Hematopoietic multipotent progenitor cell (in vitro differentiated cells): ENCODE measurements at places on chromosomes 5 and 9.

- DNase-seq, result peak; percentile 32
Observed at GRCh38 chr9:78115073-78115472, 83.5 kb upstream of the GNAQ start.

- DNase-seq, result no peak
Observed at GRCh38 chr5:32410630-32411029, 33.9 kb downstream of the ZFR start.

GRCh38 chr5:143495821-143496275 is 92.4 kb upstream of the NR3C1 start:
- peak; percentile 65 for DNase-seq

- no peak for DNase-seq
Observed at GRCh38 chr5:167849874-167850273, 441.6 kb upstream of the WWC1 start.

DNA sequence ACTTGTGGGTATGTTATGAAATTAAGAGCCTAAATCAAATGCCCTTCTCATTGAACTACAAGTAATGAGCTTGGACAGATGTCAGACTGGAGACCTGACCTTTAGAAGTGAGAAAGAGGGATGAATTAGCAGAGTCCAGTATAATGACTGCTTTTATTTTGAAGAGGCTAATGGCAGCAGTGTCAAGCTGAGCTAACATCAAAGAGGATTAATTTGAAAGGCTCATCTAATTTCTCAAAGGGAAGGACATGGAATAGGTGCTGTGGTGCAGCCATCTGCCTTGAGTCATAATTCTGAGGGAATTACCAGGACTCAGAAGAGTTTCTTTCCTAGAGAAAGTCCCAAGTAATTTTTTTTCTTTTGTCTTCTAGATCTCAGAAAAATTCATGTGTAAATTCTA is 57.6 kb downstream of the FAM81B start:
- no peak for DNase-seq

DNA sequence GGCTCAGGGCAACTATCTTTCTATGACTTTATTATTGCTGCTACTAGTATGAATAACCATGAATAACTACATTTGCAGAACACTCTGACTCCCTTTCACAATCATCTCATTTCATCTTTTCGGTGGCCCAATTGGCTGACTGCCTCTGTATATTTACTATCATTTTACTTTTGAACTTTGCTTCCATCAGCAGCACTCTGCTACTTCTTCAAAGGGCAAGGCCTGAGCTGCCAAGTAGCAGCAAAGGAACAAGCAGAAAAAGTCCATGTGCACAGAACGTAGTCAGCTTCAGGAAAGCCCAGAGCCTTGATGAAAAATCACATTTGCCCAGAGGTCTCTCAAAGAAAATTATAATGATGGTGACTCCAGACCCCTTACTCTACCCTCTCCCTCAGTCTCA is 214.5 kb upstream of the PUM3 start:
- DNase-seq, result no peak

- peak; percentile 13 for DNase-seq
Observed at GRCh38 chr9:74496406-74496805, 729 bp upstream of the RORB start.

DNA sequence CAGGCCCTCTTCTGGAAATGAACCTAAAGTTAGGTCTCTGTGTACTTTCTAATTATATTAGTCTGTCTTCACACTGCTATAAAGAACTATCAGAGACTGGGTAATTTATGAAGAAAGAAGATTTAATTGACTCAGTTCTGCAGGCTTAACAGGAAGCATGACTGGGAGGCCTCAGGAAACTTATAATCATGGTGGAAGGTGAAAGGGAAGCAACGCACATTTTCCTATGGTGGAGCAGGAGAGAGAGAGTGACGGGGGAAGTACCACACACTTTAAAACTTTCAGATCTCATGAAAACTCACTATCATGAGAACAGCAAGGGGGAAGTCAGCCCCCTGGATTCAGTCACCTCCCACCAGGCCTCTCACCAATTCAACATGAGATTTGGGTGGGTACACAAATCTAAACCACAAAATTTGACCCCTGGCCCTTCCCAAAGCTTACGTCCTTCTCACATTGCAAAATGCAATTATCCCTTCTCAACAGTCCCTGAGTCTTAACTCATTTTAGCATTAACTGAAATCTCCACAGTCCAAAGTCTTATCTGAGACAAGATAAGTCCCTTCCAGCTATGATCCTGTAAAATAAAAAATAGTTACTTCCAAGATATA is 40.7 kb downstream of the TRIP13 start:
- no peak for DNase-seq

GRCh38 chr9:27599870-27600238 is 26.6 kb upstream of the C9orf72 start:
- DNase-seq, result no peak

DNA sequence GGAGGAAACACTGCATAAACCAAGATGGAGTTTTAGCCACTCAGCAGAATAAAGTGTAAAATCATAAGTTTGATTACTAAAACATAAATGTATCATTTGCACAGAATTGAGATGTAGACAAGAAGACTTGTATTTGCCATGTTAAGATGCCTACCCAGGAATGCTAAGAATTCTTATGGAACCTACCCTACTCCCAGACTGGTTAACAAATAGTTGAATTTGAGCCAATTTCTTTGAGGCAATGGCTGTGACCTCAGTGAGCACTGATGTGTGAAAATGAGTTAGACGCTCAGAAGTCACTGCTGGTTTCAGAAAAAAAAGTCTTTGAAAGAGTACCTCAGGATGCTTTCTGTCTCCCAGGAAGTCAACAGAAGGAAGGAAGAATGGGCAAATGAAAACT is 95.6 kb downstream of the ESM1 start:
- no peak for DNase-seq

DNA sequence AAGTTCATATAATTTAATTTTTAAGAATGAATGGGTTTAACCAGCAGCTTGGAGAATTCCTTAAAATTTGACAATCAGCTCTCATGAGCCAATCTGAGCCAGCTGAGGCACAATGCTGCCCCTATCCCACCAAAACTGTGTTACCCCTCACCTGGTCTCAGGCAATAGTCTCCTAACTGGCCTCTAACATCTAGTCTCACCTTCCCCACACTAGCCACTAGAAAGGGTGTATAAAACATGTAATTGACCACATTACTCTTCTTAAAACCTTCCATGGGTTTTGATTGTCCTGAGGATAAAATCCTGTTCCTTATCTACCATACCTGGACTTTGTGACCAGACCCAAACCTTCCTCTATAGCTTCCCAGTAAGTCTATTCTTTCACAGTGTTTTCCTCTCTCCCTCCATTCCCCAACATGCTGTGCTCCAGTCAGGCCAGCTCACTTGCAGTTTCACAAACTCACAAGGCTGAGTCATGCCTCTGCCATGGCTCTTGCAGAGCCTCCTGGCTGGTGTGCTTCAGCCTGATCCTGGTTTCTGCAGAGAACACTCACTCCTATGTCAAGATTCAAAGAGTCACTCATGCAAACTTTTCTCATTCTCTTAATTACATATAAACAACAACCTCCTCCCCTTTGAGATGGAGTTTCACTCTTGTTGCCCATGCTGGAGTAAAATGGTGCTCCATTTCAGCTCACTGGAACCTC is 16.0 kb upstream of the ZCCHC7 start:
- no peak for DNase-seq

DNA sequence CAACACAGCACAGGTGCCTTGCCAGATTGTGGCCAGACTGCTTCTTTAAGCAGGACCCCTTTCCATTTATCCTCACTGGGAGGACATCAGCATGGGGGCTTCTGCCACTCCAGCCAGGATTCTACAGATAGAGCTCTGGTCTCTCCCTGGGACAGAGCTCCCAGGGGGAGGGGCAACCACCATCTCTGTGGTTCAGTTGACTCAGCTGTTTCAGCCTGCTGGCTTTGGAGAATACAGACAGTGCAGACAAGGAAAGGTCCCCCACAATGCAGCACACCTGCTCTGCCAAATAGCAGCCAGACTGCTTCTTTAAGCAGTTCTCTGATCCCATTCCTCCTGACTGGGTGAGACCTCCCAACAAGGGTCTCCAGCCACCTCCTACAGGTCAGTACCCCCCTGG is 132.8 kb downstream of the OR2K2 start:
- no peak for DNase-seq

GRCh38 chr9:127018935-127019334 is 103.5 kb downstream of the ANGPTL2 start:
- no peak for DNase-seq

- DNase-seq, result no peak
Observed at GRCh38 chr5:32159328-32160072, 14.6 kb downstream of the GOLPH3 start.

DNA sequence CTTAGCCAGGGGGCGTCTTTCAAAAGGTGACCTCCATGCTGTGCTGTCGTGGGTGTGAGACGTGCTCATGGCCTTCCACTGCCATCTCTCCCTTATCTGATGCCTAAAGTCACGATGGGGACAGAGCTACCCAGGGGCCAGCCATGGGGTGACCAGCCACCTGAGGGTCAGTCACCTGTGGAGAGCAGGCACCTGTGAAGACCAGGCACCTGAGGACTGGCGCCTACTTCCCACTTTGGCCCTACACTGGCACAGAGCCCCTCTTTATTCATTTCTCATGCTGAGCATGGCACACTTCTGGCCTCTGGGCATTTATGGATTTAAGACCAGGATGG is 6.4 kb upstream of the EXOC3 start:
- DNase-seq, result no peak

DNA sequence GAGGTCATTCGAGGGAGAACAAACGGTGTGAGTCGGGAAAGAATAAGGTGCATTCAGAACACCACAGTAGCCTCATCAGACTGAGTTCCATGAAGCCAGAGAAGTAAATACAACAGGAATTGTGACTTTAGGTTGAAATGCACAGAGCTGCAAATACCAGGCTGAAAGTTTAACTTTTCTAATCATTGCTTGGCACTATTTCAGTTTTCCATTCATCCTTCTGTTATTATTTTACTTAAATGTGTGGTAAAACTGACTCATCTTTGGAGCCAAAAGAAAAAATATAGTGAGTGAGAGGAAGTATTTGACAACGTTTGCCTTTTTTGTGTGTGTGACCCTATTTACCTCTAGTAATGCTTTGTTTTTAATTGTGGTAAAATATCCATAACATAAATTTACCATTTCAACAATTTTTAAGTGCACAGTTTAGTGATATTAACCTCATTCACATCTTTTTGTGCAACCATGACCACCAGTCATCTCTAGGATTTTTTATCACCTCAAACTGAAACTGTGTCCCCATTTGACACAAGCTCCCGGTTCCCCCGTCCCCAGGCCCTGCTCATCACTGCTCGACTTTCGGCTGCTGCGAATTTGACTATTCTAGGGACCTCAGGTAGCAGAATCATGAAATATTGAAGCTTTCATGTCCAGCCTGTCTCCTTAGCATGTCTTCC is 166.8 kb downstream of the HSD17B3 start:
- DNase-seq, result no peak

DNA sequence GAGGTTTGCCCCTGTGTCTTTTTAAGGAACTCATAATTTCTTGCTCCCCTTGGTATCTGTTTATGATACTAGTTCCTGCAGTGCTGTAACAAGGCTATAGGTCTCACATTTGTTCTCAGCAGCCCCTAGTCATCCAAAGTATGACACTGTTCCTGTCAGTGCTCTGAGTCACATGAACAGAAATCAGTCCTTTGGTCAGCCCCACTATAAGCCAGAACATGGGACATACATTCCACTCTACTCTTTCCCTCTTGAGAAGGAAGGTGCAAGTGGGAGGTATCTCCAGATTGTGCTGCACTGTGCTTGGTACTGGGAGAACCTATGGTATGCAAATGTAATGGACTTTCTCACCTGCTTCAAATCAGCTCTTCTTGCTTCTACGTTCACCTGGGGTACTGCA is 87.0 kb downstream of the IARS1 start:
- DNase-seq, result no peak

DNA sequence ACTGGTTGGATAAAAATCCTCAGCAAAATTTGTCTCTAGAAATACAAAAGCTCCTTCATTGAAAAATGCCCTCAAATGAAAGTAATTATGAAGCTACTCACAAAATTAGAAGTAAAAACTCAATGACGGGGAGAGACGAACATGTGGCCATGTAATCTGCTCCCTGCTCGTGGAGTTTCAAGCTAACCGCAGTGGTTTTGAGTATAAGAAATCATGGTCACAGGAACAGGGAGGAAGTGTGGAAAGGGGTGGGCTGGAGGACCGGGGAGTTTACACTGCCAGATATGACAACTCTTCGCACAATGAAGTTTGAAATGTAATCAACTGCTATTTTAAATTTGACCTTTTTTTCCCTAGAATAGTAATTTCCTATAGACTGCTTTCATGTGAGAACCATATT is 765.4 kb upstream of the DMAC1 start:
- peak; percentile 90 for DNase-seq

DNA sequence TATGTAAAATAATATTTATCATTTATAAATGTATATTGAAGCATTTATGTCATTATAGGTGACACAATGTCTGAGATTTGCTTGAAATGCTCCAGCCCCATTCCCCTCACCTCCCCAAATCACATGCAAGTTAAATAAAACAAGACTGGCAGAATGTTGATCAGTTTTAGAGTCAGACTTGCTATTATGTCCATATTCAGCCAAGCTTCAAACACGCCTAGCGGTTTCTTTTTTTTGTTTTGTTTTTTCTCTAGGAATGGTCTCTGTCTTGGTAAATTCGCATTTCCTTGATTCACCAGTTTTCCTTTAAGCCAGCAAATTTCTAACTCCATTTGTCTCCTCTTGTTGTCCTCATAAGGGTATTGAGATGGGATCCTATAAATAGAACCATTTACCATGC is 153.0 kb upstream of the HMHB1 start:
- DNase-seq, result no peak

- DNase-seq, result peak; percentile 15
Observed at GRCh38 chr9:113803811-113804589, 72.1 kb upstream of the ZNF618 start.

- no peak for DNase-seq
Observed at GRCh38 chr5:66021585-66021984, 95.2 kb downstream of the ERBIN start.

GRCh38 chr5:154370813-154371212 is 75.0 kb upstream of the SAP30L start:
- DNase-seq, result no peak

DNA sequence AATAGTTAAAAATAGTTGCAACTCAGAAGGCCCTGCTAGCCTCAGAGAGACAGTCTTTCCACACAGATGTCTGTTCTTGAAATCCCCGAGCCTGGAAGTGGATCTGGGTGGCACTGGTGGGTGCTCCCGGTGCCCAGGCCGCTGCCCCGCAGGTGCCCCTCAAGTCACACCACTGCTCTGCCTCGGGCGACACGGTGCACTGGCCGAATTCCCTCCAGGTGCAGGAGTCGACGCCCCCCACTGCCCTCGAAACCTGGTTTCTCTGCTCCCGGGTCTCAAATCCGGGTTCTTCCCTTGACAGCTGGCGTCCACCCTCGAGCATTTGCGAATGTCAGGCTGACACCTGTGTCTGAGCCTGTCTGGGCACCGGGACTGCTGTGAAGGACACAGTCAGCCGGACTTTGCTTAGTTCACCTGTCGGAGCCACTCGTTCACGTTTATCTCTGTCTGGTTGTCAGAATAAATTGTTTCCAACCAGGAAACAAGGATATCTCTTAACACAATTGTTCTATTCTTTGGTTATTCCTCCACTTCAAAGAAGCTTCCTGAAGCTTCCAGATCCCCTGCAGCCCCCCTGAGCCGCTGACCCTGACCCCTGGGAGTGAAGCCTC is 27.1 kb downstream of the SLC9A3 start:
- DNase-seq, result no peak
